ENCODE measurements at places on chromosomes 6 and 20. TPM values are rescaled to one million over a fixed set of nuclear protein-coding genes. Genes with fewer than 3 reads are reported as not detected.

- DNase-seq = no peak
Measured at GRCh38 chr6:6557886-6558285, 30.6 kb upstream of the LY86 start.

Gene TBXT
- total RNA-seq = not detected

DNA sequence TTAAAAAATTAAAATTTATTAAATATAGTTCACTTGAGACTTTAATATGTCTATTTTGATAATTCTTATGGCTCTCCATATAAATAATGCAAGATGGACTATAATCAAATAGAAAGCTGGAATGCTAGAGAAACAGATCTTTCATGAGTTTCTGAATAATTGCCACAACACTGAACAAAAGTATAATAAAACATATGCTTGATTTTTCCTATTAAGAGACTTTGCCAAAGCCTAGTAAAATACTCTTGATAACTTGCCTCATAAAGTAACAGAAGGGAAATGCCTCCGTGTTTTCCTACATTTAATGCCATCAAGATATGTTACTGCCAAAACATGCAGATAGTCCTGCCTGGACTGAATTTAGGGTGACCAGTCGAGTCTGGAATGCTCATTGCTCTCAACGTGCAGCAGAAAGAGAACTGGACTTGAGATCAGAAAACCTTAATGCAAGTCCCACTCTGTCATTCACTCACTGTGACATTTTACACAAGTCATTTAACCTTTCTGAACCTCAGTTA is 153.2 kb downstream of the AIG1 start:
- no peak for DNase-seq

DNA sequence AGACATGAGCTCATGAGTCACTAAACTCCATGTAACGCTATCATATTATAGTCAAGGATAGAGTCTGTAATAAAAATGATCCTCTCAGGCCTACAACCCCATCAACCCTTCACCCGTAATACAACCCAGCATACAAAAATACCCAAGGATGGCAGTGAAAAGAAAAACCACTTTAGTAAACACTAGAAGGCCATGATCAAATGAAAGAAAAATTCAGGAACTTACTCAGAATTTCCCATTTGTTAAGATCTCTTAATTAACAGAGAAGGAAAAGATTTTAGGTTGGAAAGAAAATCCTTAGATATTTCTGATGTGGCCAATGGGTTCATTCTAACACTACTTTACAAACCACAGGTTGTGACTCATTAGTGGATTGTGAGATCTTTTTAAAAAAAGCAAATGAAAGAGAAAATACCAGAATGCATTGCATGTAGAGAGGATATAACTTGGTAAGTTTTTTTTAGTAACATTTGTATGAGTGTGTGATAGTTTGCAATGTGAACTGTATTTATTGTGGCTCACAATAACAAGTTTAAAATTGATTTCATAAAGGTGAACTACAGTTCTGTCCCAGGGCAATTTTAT is 8.0 kb upstream of the UBE2J1 start:
- DNase-seq = no peak

GRCh38 chr6:67412035-67412434 is 1223.0 kb upstream of the ADGRB3 start:
- DNase-seq = no peak

DNA sequence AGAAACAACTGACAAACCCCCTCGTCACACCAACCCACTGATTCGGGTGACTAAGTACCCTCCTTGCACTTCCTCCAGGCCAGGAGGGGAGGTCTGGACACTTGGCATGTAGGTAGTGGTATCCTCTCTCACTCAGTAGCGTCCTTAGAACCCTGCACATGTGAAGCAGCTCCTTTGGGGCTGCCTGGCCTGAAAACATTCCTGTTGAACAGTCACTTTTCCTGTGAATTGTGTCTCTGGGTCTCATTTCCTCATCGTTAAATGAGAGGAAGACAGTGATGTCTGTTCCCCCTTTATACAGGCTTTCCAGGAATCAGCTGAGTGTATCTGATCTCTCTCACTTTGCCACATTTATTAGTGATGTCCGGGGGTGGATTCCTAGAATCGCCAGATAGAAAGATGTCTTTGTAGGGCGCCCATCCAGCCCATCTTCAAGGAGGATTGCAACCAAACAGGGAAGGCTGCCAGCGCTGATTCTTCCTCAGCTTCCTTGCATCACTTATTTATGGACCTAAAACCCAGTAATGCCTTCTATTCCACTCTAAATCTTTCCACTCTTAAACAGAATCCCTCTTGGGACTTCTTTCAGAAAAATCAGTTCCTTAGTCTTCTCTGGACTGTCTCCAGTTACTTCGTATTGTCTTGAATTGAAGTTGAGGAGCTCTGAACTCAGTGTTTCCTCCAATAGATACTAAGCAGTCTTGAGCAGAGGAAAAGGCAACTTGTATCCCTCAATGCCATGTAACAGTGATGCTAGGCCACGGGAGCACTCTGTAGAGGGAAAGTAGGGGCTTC is 9.4 kb upstream of the POPDC3 start:
- no peak for DNase-seq

GRCh38 chr20:6768228-6769140 is 998 bp downstream of the BMP2 start:
- no peak for DNase-seq

Gene ACTL10
- total RNA-seq = 0.52 TPM

DNA sequence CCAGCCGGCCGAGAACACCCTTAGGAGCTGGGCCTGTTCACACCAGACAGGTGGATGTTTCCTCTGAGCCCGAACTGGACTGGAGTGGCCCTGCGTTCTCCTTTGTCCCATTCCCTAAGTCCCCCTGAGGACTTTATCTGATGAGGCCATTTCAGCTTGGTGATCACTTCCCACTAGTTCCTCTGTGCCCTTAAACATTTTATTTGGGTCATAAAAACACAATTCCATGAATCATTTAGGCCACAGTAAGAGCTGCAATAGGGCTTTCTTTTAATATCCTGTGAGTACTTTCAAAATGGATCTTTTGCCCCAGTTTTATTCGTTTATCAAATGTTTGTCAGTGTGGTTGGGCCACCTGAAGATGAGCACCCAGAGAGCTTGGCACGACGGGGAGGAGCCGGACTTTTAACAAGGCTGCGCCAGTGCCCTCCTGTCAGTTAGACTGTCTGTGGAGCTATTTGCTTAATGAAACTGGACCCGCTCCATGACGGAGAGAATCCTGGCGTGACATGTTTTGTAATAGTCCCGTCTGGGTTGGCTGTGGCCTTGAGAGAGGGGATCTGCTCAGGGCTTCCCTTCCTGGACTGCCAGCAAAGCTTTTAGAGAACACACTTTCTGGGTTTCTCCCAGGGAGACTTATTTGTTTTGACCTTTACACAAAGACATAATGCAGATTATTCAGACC is 53.5 kb downstream of the ZDHHC14 start:
- DNase-seq = no peak

DNA sequence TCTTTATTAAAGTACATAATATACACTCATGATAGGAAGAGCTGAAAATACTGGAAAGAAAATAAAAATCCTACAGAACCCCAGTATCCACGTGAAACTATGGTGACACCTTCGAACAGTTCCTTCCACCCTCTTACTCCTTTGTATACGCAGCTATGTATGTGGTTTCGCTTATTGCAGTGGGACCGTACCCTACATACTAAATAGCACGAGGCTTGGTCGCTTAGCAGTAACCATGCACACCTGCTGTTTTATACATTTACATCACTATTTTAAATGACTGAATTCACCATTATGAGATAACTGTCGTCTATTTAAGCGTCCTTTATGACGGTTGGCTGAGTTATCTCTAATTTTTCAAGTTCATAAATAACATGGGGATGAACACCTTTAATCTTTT is 400.1 kb downstream of the CDH4 start:
- DNase-seq = no peak

- DNase-seq = no peak
Measured at GRCh38 chr6:109297406-109298110, 84.7 kb downstream of the CD164 start.
